ENCODE measurements at places on chromosomes 16 and 17.
A peak's percentile ranks its signal among the peaks of the same experiment; 100 is the strongest.

GRCh38 chr16:70788668-70789594, 12.0 kb downstream of the VAC14 start:
- no peak for DNase-seq

DNA sequence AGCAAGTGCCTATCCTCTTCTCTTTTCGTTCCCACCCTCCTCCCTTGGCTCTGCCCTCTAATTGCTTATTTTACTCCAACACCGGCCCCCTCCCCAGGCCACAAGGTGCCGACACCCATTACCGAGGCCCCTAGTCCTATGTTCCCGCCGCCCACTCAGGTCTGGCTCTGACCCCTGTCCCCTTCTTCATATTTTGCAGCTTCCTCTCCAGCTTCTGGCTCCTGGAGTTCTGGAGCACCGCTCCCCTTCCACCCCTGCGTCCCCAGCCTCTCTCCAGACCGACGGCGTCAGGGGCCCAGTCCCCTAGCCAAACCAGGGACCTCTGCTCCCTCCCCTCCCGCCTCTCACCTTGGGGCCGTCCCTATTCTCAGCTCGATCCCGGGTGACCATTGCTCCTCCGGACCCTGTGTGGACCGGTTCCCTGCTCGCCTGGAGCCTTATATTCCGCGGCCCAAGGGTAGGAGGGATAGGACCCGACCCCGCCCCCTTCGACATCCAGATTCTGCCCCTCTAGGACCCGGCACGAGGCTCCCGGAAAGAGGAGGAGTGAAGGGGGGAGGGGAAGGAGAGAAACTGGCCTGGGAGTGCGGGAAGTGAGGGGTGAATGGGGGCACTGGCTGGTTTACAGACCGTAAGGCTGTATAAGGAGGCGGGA, at the start of gene HES7:
Gene HES7, minus strand, starts transcription at position 412 of the 655 bp plus-strand sequence. Its CDS starts 22 bp downstream, at position 390.
- no peak for DNase-seq

- DNase-seq = peak; percentile 92
Observed at GRCh38 chr17:36183001-36183971, 6.8 kb upstream of the TBC1D3B start.

GRCh38 chr17:79777120-79777893, 641 bp upstream of the CBX2 start:
- peak; percentile 90 for DNase-seq

DNA sequence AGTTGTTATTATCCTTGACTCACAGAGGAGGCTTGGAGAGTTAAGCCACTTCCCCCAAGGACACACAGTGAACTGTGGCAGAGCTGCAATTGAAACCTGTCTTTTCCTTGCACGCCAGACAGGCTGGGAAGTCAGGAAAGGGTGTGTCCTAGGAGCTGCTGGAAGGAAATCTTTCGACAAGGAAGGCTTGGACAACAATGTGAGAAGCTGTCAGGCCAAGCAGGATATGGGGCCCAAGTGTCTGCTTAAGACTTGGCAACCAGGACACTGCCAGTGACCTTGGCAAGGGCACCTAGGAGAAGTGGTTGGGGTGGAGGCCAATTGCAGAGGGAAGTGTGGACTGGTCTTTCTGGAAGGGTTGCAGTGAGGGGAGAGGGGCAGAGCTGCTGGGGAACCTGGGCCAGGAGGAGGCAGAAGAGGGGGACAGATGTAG, 2.1 kb upstream of the CAMKK1 start:
- DNase-seq = no peak

- no peak for DNase-seq
Observed at GRCh38 chr17:82801377-82801970, 38.3 kb downstream of the ZNF750 start.

DNA sequence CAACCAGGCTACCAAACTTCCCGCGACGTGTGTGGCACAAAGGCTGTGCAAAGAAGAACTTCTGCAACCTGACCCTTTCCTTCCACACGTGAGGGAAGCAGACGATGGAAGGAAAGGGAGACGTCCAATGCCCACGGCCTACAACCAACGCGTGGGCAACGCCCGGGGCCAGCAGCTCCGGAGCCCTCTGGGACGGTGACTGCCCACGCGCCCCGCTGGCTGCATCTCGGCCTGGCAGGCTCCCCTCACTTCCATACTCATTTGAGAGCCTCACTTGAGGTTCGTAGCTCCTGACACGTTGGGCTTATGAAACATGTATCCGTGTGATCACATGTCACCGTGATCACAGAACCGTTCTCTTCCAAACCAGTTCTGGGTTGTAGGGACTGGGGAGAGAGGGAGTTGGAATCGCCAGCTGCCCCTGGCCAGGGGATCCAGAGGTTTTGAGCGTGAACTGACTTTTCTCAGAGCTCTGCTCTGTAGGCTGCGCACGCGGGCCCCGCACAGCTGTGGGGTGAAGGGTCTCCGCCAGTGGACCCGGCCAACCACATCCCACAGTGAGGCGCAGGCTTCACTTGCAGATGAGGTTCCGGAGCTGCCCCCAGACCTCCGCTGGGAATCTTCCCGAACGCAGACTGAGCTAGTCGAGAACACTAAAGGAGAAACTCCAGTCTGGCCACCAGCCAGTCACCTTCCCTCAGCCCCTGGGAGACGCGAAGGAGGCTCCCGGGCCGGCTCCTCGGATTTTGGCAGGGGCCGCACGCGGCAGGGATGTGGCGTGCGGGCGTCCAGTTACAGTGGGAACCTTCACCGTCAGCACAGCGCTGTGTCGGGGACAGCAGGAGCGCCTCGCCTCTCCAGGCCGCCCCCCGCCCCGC, 1.0 kb downstream of the LMF1 start:
- DNase-seq = no peak
